Astrocyte (in vitro differentiated cells and primary cell): ENCODE measurements at places on chromosomes 4 and X.

GRCh38 chr4:43898836-43899235, 549.8 kb downstream of the KCTD8 start:
- DNase-seq: no peak

DNA sequence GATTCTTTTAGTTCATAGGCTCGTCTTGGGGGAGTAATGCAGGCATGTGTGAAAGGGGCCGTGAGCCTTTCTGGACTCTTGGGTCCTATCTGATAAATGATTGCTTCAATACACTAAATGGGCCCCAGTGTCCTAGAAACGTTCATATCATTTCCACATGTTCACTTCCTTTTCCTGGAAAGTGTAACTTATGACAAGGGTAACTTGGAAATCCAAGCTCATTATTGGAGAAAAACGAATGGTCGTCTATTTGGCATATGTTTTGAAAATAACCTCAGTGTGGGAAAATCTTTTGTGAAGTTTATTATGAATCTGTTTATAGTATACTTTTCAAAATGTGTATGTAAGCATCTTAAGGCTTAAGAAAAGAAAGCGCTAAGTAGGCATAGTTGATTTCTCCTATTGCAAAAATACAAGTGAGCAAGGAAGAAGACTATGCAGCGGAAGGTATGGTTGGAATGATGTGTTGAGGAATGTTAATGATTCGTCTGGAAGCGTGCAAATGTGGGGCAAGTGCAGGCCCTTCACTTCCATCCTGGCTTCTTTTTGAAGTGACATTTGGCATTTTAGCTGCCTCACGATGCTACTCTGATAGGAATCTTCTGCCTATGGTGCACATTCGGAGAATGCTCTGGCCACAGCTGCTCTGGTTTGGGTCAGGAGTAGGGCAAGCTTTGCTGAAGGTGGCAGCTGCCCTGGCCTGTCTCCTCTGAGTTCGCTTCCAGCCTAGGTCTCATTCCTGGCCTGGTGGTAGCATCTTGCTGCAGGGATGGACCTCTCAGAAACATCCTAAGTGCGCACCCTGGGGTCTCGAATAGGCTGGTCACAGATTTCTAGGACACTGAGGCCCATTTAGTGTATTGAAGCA, 49.5 kb upstream of the STOX2 start:
- no peak for DNase-seq

- DNase-seq: no peak
Measured at GRCh38 chrX:129900054-129900453, 5.9 kb upstream of the UTP14A start.

DNA sequence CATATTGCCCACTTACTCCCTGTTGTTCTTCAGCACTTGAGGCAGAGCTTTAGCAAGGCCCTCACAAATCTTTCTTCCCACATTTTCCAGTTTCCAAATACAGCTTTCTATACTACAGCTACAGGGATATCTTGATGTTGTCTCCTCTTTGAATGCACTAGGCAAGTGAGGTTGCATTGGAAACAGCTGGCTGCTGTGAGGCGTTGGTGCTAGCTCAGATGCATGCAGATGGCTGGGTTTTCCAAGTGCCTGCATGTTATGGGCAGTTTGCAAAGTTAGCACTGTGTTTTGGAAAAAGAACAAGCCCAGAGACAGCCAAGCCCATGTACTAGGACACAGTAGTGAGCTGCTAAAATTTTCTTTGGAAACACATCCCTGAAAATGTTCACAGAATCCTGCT, 315.1 kb upstream of the RASGEF1B start:
- DNase-seq: no peak

- no peak for DNase-seq
Measured at GRCh38 chr4:42411803-42412202, 14.5 kb downstream of the SHISA3 start.

GRCh38 chrX:44906542-44906941, 33.6 kb downstream of the KDM6A start:
- DNase-seq: no peak

DNA sequence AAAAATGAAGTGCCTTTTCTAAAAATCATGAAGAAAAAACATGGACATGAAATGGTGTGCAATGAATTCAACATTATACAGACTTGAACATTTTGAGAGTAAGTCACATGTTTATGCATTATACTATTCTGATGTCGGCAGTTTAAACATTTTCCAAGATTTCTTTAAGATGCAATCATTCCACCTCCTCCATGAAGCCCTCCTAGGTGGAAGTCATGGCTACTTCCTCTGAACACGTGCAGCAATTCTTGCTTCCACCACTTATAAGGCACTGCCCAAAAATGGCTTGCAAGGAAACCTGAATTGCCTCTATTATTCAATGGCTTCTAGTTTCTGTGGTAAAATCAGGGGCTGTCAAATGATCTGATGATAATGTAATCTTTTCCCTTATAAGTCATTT, 25.8 kb downstream of the IGFBP7 start:
- no peak for DNase-seq

- no peak for DNase-seq
Measured at GRCh38 chrX:154791467-154791866, 13.8 kb downstream of the MPP1 start.

GRCh38 chr4:174107746-174108354, 175.6 kb downstream of the FBXO8 start:
- no peak for DNase-seq

DNA sequence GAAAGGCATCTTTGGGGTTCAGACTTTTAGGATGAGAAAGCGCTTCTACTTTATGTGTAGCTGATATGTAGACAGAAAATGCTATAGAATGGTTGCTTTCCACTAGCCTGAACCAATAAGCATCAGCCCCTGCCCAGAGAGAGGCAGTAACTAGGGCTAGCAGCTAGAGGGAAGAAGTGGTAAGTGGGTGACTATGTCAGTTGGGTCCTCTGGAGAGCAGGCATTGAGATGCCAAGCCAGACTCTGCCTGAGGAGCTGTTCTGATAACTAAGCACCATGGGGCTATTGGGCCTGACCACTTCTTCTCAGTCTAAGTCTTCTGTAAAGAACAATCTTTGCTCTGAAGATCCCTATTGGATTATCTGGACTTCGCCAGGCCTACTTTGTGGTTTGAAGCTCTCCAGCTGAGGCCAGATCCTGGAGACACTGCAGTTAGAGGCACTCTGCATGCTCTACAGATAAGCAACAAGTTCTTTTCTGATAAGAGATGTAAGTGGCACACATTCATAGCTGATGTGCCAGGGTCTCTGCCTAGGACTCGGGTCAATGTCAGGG, 146.1 kb downstream of the RBM46 start:
- no peak for DNase-seq

DNA sequence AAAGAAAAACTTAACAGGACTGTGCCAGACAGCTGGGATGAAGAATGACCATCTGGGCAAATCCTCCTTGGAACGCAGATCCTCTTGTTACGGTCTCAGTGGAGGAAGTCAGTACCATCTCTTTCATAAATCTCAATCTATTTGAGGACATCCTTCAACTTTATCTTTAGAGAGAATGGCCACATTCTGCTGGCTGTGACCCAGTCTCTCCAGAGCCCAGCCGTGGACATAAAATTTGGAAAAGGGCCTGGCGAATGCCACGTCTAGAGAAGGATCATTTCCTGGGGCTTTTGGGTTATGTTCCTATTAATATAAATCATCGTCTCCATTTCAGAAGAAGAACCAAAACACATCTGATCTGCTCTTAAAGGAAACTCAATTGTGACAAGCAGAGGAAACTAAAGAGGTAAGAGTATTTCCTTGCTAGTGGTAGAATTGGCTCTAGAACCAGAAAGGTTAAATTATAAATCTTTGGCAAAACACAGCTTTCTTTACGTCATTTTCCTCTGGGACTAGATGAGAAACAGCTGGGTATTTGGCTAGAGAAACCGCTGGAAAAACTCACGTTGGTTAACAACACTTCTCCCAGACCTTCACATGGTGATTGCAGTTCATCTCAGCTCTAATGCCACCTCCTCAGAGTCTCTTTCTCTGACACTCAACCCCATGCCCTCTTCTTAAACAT, 164.7 kb downstream of the CHIC2 start:
- peak; percentile 31 for DNase-seq

DNA sequence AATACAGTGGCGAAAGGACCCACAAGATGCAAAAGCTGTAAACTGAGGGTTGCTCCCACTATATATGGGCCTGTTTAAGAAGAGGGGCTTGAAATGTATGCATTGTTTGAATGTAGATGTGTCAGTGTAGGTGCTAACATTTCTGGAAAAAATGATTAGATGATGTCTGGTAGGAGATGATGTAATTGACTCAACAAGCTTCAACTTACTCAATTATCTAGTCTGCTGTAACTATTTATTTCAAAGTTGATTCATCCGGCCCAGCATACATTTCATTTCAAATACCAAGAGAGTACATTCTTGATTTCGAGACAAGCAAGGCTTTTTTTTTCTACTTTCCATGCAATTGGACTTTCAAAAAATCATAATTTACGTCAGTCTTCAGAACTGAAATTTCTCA, 9.3 kb upstream of the ENAM start:
- DNase-seq: no peak

DNA sequence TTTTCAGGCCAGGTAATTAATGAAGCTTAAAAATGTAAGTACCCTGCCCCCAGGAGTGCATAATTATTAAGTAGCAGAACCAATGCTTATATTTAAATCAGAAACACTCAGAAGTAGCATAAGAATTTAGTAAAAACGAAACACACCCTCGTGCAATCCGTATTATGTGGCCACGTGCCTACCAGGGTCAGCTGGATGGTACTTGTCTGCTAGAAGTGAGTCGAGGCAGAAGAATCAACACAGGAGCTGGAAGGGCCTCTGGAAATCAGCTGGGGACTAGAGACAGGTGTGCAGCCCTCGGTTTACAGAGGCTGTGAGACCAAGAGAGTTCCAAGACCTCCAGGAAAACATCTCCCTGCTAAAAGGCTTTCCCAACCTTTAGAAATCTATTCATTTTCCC, 559 bp upstream of the FAM47E start:
- no peak for DNase-seq
